Cardiac septum (tissue), 1 donor: ENCODE measurements at places on chromosomes 5 and 9. TPM values are rescaled to one million over a fixed set of nuclear protein-coding genes. Genes with fewer than 3 reads are reported as not detected.

Gene PCDHGC4
- total RNA-seq = 5.8 TPM

Gene INSL6
- total RNA-seq = not detected

Gene IL5
- not detected for total RNA-seq

Gene SLC46A2
- total RNA-seq = 0.16 TPM

Gene ARHGEF39
- 0.48 TPM for total RNA-seq

Gene IFNA21
- not detected for total RNA-seq

Gene TIMD4
- total RNA-seq = not detected

Gene FOXD4L6
- not detected for total RNA-seq

Gene CXCL14
- total RNA-seq = 1.2 TPM

Gene DMRT3
- 0.16 TPM for total RNA-seq

Gene OTP
- not detected for total RNA-seq

Gene GFRA3
- total RNA-seq = 0.48 TPM

Gene IFNA16
- not detected for total RNA-seq

Gene PCDHB5
- total RNA-seq = 3.2 TPM
